Breast epithelium (tissue), 4 donors: ENCODE measurements at places on chromosomes 5 and 9.

- DNase-seq, result no peak
Measured at GRCh38 chr9:128125580-128126354, 1.8 kb downstream of the PTGES2 start.

- no peak for DNase-seq
Measured at GRCh38 chr9:17623965-17624364, 45.1 kb downstream of the SH3GL2 start.

DNA sequence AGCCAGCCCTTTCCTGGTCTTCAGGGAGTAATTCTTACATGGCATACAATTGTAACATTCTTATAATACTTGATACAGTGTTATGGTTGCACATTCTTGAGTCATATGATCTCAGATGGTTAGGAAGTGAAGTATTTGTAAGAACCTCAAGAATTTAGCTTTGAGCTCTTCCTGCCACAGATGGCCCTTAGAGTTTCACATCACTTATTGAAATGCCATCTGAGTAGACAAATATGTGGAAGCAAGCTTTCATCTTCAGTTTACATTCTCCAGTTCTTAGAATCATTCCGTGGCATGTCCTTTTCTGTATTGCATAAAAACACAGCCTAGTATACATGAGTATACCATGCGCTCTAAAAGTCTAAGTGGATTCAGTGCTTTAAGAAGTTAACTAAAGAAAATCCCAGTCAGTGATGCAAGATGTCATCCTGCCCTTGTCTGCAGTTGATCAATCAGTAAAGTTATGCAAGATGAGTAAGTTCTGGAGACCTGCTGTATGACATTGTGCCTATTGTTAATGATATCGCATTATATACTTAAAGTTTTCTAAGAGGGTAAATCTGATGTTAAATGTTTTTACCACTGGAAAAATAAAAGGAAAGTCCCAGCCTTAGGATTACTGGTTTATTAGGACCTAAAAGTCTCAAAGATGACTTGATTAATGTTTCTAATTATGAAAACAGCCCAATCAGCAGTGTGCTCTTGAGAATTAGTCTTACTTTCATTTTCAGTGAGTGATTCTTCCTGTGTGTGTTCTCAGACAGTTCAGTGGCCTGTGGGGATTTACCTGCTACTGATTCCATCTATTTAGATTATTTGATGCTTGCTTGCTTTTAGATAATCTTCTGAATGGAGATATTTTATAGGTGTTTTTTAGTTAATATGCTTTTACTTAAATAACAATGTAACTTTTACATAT lies 29.4 kb downstream of the RHOBTB3 start:
- DNase-seq, result no peak

- no peak for DNase-seq
Measured at GRCh38 chr5:138716456-138716924, 36.7 kb upstream of the CTNNA1 start.

GRCh38 chr5:38809388-38810359 lies 36.1 kb upstream of the OSMR start:
- peak; percentile 82 for DNase-seq

- no peak for DNase-seq
Measured at GRCh38 chr9:133592731-133593409, 16.3 kb downstream of the FAM163B start.

- no peak for DNase-seq
Measured at GRCh38 chr9:114416290-114416689, 28.5 kb upstream of the AKNA start.

DNA sequence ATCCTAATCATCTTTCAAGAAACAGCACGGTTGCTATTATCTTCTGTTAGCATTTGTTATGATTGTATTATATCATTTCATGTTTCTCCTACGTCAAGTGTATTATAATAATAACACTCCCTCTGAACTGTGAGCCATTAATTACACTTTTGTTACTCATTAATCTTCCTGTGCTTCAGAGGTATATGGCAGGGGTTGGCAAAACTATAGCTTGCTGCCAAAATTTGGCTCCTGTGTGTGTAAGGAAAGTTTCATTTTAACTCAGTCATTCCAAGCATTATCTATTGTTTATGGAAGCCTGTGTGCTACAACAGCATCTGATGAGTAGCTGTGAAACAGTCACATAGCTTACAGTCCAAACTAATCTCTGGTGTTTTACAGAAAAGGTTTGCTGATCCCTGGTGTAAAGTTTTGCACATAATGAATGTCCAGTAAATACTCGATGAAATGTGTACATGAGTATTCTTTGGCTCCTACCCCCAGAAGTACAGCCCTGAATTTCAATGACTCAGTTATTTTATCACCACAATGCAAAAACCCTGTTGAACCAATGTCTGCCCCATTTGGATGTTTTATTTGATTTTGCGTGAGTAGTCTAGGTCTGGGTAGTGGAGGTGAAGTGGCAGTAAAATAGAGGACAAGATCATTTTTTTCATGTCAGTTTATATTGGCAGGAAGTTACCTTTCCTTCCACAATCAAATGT lies 648.2 kb downstream of the MAT2B start:
- no peak for DNase-seq

DNA sequence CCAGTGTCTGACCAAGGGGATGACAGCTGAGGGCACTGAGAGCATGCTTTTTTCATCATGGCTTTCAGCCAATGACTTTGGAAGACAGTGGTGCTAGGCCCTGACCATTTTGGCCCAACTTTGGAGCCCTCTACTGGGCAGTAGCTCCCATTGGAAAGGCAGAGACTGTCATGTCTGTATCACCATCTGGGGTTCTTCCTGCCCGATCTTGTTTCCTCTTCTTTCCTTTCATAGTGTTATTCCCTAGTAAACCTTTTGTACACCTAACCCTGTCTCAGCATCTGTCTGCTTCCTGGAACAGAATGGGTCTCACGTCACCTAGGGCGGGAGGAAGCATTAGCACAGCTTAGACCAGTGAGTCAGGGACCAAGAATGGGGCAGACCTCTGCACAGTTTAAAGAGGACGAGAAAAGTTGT lies 97.4 kb upstream of the MAST4 start:
- no peak for DNase-seq

- DNase-seq, result no peak
Measured at GRCh38 chr5:80481019-80481893, 6.6 kb upstream of the FAM151B start.

DNA sequence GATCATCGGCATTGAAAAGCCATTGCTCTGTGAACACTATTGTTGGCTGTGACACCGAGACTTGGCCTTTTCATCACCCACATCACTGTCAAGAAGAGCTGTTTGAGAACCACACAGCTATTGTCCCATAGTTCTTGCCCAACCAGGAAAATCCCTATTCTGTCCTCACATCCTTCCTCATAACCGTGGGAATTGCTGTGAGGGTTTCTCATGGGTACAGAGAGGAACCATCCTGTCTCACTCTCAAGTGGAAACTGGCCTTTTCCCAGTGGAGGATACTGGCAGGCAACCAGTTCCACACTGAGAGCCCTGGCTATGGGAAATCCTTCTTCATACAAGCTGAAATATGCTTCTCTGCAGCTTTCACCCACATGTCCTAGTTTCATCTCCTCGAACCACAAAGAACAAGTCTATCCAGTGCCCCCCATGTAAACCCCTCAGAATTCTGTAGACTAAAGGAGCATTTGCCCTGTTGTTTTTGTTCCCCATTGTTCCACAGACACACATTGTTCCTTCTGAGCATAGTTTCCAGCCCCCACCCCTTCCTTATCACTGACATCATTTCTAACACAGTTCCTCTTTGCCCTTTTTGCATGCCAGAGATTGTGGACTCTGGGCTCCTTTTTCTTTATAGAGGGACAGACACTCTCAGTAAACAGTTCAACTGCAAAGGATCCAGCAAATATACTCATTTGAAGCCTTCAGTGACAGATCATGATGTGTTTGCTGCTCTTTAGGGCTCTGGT lies 57.8 kb upstream of the C5orf46 start:
- DNase-seq, result no peak

- no peak for DNase-seq
Measured at GRCh38 chr9:15696979-15697378, 144.1 kb downstream of the CCDC171 start.

- DNase-seq, result no peak
Measured at GRCh38 chr5:4518903-4519672, 621.0 kb upstream of the ADAMTS16 start.

GRCh38 chr5:109410389-109411148 lies 795 bp upstream of the PJA2 start:
- peak; percentile 71 for DNase-seq

DNA sequence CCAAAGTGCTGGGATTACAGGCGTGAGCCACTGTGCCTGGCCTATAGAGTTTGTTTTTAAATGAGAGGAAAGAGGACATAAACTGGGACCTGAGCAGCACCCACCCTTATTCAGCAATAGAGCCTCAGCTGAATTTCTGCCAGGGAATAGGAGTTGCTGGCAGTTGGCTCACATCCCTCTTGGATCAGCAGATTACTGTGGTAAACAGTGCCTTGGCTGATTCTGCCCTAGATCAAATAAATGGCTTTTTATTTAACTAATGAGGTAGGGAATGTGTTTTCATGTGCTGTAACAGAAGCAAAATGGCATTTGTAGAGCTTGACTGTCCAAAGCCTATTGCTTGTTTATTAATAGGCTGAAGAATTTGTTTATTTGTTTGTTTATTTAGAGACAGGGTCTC lies 2.1 kb downstream of the ARHGEF37 start:
- no peak for DNase-seq

DNA sequence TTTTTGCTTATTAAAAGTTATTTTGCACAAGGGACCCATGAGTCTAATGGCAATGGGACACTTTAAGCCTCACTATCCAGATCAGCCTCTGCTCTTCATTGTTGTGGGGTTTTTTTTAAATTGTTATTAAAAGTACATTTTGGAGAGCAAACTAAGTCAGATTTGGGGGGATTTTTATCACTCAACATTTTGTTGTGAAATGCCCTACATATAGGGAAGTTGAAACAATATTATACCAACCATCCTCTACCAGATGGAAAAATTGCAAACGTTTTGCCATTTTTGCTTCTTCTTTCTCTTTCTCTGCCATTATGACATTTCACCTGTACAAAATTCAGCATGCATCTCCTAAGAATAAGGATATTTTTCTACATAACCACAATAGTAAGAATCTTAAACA lies 75.3 kb downstream of the SLC1A3 start:
- no peak for DNase-seq

GRCh38 chr5:39640552-39640951 lies 215.8 kb upstream of the DAB2 start:
- no peak for DNase-seq

- no peak for DNase-seq
Measured at GRCh38 chr9:119179701-119180100, 189.5 kb downstream of the BRINP1 start.

GRCh38 chr5:79840084-79840990 lies 150.7 kb downstream of the CMYA5 start:
- DNase-seq, result no peak

DNA sequence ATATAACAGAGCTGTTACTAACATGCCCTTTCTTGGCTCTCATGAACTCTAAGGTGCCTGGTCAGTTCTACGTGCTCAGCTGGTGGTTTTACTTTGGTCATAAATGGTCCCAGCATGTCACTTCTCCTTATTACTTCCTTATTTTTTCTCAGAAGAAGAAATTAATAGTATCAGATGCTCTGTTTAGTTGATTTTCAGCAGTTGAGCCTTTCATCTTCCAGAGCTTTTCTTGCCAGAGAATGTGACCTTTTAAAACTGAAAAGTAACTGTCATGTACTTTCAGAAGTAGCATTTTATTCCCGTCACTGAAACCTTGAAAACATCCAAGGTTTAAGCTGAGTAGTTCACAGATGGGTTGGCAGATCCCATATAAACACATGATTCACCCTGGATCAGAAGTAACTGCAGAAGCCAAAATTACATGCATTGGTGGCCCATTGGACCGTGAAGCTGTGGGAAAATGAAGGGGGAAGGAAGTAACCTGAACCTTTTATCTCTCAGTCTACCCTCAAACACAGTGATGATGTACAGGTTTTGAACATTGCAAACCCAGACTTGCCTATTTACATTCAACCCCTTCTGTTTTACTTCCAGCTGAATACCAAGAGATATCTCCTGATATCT lies 50.5 kb downstream of the HACD4 start:
- no peak for DNase-seq

DNA sequence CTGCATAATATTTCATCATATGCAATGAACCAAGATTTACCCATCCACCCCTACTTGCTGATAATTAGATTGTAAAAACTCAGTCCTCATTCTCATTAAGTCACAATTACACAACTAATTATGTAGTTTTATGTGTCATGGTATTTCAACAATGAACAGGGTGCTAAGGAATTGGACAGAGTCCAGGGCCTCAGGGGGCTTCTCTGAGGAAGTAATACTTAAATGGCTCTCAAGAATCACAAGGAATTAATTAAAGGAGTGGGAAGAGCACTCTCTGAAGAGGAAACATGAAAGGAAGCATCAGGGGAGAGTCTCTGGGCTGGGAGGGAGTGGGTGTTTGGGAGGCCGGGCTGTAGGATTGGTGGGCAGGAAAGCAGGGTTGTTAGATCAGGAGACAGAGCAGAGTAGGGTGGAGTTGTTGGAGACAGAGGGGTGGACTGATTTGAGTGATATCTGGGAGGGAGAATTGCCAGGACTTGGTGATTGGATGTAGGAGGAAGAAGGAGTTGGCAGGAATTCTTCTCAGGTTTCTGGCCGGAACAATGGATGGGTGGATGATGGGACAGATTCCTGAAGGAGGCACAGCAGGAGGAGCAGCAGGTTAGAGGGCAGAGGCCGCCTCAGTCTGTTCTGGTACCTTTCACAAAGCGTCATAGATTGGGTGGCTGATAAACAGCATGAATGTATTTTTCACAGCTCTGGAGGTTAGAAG lies 23.0 kb upstream of the NSG2 start:
- no peak for DNase-seq

DNA sequence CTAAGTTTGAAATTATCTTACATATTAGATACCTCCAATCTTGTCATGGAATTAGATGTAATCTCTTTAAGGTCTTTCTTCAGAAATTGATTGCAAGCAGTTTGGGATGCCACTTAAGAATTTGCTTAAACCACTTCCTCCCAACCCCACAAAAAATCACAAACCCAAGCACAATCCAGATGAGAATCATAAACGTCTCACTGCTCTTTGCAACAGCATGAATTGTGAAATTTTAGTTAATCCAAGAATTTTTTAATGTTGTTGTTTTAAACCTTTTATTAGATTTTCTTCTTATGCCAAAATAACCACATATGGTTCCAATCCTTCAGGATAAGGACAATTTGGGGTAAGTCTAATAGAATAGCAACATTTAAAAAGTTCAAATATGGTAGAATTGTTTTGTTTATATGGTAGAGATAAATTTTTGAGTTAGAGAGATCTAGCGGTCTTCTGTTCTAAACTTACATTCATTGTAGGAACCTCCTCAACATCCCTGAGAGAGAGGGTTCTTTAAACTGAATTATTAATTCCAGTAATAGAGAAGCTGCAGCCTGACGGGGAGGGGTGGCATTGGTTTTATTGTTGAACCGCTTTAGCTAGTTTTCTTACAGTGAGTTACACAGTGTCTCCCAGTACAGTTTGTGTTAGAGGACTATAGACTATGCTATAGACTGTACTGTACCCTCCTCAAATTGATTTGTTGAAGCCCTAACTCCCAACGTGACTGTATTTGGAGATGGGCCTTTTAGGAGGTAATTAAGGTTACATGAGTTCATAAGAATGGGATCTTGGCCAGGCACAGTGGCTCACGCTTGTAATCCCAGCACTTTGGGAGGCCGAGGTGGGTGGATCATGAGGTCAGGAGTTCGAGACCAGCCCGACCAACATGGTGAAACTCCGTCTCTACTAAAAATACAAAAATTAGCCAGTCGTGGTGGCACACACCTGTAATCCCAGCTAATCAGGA lies 24.8 kb upstream of the IL6ST start:
- DNase-seq, result no peak
